ENCODE measurements at places on chromosomes 7 and 10.

- DNase-seq = no peak
Measured at GRCh38 chr7:1678571-1679325, 8.7 kb downstream of the ELFN1 start.

DNA sequence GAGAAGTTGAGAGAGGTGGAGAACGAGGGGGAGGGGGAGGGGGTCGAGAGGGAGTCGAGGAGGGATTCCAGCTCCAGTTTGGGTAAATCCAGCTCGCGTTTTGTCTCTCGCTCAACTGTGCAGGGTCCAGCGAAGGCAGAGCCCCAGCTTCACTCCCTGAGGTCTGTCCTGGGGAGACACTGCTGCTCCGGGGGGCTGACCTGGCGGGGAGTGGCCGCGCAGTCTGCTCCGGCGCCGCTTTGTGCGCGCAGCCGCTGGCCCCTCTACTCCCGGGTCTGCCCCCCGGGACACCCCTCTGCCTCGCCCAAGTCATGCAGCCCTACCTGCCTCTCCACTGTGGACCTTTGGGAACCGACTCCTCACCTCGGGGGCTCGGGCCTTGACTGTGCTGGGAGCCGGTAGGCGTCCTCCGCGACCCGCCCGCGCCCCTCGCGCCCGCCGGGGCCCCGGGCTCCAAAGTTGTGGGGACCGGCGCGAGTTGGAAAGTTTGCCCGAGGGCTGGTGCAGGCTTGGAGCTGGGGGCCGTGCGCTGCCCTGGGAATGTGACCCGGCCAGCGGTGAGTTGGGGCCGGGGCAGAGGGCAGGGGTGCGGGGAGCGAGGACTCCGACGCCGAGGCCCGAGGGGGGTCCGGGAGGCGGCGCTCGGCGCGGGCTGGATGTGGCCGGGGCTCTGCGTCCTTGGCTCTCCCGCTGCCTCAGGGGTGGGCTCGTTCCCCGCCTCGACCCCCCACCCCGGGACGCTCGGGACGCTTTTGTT lies at the start of gene TET1:
TET1 (plus strand) TSS at position 152 of the 757 bp plus-strand sequence. CDS start 12,002 bp downstream, outside the sequence.
- no peak for DNase-seq

DNA sequence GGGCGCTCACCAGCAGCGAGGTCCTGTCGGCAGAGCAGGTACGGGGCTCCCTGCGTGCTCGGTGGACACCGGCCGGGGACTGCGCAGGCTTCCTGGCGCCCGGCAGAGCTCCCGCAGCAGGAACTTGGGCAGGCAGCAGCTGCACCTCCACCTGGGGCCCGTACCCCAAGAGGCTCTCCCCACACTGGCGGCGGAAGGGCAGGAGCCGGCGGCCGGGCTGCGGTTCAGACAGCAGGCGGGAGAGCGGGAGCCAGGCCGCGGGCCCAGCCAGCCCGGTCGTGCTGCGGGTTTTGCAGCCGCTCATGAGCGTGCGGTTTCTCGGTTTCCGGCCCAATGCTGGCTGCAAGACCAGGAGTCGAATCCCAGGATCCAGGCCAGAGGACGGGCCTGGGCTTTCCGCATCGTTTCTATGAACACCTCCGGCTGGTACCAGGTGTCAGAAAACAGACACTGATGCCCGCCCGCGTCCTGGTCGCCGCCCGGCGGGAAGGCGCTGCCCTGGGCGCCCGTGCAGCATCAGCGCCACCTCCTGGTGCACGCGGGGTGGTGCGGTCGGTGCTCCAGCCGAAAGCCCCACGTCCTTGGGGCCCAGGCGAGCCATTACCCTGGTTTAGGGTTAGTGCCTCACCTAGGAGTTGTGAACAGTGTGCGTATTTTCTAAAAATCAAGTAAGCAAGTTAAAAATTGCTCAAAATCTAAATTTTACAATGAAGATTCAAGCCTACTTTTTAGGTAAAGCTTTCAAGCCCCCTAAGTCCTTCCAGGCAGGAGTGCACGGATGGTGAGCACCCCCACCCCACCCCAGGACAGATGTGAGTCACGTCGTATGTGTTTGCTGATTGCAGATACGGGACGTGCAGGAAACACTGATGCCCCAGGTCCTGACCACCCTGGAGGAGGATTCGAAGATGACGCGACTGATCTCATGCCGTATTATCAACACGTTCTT lies 47.4 kb upstream of the PRKAR1B start:
- peak; percentile 62 for DNase-seq

DNA sequence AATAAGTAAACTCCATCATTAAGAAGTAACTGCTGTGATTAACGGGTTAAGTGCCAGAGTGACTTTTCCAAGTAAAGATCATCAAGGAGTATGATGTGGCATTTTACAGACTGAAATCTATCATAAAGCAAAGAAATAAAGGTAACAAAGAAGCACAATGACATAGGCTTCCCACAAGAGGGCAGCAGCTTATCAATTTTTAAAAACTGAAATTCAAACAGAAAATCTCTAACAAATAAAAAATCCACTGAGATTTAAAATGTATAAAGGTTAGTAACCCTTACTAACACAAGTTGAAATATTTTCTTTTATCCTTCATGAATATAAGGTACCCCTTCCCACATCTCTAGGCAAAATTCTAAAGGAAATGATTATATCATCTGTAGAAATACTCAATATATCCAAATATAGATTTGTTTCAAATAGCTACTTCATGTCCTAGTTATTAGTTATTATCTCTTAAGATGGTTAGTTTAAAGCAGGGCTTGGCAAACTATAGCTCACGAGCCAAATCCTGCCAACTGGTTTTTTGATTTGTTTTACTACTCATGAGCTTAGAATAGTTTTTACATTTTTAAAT lies 29.2 kb downstream of the FAM3C start:
- no peak for DNase-seq

DNA sequence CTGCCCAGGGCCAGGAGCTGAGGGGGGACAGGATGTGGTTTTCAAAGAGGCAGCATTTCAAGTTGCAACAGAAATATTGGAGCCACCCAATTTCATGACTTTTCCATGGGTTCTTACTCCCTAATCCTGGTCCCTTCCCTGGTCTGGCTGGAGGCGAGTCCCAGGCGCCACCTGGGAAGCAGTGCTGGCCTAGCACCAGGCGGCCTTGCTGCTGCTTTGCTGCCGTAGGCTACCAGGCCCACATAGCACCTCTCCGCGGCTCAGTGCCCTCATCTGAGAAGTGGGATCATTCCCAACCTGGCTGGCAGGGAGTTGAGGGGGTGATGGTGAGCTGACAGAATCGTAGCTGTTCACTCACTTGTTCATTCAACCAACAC lies 33.7 kb downstream of the ZMIZ1 start:
- no peak for DNase-seq

DNA sequence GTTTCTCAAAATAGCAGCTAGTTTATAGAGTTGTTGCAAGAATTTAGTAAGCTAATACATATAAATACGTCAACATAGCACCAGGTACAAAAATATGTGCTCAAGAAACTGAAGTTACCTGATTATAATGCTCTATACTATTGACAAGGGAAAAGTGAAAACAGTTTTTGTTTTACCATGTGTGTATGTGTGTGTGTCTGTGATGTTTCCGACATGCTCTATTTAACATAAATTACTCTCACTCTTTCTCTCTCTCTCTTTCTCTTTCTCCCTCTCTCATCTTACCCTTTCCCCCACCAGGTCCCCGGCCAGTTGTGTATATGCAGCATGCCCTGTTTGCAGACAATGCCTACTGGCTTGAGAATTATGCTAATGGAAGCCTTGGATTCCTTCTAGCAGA lies 4.3 kb downstream of the LIPN start:
- no peak for DNase-seq

DNA sequence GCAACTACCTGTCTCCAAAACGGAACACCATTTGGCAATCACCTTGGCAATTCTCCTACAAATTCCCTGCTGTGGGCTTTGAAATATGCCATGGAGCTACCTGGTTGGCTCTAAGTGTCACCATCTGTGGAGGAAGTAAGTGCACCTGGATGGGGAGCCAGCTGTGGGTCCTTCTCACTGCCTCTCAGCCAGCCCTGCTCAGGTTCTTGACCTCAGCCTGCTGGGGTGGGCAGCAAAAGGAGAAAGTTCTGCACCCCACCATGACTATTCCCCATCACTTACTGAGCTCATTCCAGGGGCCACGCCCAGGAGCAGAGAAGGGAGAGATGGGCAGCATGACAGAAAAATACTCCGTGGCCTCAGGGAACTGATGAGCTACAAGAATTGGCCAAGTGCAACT lies 158.7 kb downstream of the TNS3 start:
- DNase-seq = no peak

GRCh38 chr10:51075873-51076229 lies 1.6 kb downstream of the PRKG1 start:
- DNase-seq = no peak

GRCh38 chr10:52599551-52600200 lies 172.9 kb downstream of the MBL2 start:
- no peak for DNase-seq

DNA sequence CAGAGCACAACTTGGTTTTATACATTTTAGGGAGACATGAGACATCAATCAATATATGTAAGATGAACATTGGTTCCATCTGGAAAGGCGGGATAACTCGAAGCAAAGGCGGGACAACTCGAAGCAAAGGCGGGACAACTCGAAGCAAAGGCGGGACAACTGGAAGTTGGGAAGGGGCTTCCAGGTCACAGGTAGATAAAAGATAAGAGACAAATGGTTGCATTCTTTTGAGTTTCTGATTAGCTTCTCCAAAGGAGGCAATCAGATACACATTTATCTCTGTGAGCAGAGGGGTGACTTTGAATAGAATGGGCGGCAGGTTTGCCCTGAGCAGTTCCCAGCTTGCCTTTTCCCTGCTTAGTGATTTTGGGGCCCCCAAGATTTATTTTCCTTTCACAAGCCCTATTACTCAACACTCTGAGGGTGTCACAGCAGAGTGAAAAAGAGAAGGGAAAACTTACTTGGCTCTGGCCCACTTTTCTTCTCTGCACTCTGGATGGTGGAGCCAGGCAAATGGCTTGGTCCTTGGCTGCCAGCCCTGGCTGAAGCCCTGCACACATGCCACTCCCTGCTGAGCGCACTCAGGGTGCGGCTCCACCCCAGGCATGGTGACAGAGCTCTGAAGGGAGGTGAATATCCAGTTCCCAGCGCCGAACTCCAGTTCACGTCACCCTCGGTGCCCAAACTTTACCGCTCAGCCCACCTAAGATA lies 46.7 kb downstream of the PARD3 start:
- no peak for DNase-seq

DNA sequence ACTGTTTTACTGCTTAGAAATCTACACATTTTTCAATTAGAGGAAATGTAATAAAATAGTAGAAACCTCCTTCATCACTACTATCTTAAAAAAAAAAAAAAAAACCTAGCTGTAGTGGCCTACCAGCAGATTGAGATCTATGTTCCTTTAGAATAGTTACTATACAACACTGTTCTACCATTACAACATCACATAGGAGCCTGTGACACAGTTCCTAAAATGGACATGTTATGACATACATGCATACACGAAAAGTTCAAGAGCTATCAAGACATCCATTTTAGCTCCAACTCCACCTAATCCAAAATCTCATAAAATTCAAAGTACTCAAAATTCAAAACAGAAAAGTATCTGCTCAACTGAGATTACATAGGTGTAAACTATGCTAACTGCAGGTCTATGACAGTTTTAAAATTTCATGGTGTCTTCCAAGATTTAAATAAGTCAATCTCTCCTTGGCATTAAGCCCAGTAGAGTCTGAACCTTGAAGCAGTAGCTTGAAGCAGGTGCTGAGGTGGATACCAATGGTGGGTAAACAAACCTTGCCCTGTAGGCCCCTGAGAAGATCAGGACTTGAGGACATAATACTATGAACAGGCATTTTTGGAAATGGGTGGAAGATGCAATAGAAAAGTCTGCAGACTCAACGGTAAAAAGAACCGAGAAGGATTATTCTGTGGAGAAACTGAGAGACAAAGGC lies 17.0 kb downstream of the CACUL1 start:
- no peak for DNase-seq

GRCh38 chr10:34045571-34046190 lies 711.2 kb upstream of the NRP1 start:
- DNase-seq = no peak

GRCh38 chr10:43229208-43230061 lies 37.4 kb downstream of the RASGEF1A start:
- no peak for DNase-seq

- DNase-seq = no peak
Measured at GRCh38 chr10:122702275-122702674, 2.6 kb upstream of the C10orf120 start.

DNA sequence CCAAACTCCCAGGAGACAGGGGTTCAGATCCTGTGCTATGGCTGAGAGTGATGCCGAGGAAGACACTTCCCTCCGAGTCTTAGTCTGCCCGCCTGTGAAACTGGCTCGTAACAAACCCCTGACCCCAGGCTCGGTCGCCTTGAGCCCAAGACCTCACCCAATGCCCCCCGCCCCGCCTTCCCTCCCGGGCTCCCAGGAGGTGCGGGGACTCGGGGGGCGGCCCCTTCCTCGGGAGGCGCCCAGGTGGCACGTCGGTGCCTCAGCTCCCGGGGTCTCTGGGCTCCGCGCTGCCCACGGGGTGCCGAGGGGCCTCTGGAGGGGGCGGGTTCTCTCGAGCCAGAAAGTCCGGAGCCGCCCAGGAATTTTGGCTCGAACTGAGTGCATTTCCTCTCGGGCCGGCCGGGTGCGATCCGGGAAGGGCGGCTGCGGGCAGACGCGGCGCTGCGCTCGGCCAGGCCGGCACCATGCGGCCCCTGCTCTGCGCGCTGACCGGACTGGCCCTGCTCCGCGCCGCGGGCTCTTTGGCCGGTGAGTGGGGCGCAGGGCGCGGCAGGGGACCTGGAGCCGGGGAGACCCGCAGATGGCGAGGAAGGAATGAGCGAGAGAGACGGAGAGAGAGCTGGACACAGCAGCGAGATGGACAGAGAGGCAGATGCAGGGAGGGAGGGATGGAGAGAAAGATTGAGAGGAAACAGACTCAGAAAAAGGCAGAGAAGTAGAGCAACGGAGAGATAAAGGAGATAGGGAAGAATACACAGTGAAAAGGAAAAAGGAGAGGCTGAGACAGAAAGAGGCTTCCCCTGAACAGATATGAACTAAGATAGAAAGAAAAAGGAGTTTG lies at the start of gene PLAC9:
PLAC9 (plus strand) TSS at position 432 of the 841 bp plus-strand sequence; CDS start at position 465, 33 bp downstream.
- DNase-seq = no peak

DNA sequence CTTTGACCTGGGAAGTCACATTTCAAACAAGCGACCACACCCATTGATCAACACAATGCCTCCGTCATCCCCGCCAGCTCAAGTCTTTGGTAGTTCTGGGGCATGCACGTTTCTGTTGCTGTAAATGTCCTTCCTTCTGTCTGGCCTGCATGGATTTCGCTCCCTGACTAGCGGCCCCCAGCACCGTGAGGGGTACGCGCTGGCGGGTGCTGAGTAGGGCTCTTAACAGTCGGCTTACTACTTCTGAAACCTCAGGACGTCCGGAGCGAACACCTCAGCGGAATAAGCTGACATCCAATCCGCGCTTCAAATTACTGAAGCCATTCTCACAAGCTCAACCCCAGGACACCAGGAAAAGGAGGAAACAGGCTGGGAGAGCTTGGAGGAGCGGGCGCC lies 505 bp downstream of the NUDCD3 start:
- no peak for DNase-seq

DNA sequence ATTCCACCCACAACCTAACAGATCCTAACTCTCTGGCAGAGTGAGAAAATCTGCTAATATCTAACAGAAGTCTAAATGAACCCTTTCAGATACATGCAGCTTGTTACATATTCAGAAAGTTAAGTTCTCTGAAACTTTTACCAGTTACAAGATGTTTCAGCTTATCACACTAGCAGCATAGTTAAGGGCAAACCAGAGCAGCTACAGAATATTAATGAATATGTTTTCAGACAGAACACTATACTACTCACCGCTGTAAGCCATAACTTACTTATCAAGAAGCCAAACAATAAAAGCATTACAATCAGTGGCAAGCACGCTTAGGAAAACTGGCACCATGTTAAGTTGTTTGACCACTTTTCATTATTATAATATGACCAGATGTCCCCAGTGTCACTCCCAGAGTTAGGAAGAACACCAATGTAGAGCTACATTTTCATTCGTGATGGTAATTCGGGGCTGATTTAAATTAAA lies 2.7 kb downstream of the ITGB1 start:
- DNase-seq = no peak

All from activated naive CD4-positive, alpha-beta T cell (primary cell).